ENCODE measurements at places on chromosomes 1 and 21.

GRCh38 chr1:15016526-15016925, 137.0 kb upstream of the TMEM51 start:
- no peak for DNase-seq

- peak; percentile 55 for DNase-seq
These were observed 1.2 kb downstream of the C2CD4D start for GRCh38 chr1:151838222-151839081.

DNA sequence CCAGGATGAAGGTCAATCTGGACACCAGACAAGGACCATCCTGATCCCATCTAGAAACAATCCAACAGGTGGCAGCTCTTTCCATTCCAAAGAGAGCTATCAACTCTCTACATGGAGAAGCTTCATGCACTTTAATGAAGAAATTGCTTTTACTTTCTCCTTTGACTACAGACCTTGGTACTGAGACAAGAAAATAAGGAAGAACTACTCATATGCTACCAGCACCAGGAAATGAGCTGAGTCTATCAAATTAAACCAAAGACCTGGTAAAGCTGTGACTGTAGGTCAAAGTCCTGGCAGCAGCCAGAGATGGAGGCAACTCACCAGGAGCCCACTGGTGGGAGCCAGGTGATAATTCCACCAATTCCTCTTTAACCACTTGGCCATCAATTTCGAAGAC, 64.3 kb upstream of the LRRC8B start:
- DNase-seq = no peak

DNA sequence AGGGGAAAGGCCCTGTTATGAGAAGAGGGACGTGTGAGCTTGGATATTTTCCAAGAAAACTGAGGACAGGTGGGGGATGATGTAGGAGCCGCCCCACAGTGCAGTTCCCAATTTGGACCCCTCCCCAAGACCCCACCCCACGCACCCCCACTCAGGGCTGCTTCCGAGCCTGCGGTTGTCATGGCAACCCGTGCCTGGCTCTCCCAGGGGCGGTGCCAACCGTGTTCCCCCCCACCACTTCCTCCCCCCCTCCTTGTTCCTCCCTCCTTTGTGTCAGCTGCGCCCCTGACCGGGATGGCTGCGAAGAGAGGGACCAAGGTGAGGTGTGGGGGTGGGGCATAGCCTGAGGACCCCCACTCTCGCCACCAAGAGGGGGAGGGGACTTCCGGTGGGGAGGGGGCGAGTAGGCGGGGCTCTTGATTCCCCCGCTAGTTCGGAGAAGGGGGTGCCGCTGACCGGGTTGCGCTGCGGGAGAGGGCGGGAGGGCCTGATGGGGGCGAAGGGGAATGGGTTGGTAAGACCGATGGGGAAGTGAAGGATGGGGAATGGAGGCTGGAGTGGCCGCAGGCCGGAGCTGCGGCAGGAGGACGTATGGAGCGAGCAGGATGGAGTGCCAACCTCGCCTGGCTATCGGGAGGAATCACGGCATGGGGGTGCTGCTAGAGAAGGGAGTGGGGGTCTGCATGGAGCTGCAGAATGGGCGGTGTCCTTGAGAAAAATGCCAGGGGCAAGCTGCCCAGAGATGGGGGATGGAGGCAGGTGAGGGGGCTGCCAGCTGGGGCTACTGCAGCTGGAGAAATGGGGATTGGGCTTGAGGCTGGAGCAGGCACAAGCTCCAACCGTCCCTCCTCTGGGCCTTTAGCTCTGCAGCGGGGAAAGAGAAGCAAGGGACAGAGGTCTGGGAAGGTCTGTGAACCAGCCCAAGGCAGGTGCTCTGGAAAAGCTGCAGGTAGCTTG, 953 bp downstream of the TRIM46 start:
- DNase-seq = peak; percentile 51

GRCh38 chr1:196271212-196271947, 336.9 kb downstream of the KCNT2 start:
- no peak for DNase-seq

DNA sequence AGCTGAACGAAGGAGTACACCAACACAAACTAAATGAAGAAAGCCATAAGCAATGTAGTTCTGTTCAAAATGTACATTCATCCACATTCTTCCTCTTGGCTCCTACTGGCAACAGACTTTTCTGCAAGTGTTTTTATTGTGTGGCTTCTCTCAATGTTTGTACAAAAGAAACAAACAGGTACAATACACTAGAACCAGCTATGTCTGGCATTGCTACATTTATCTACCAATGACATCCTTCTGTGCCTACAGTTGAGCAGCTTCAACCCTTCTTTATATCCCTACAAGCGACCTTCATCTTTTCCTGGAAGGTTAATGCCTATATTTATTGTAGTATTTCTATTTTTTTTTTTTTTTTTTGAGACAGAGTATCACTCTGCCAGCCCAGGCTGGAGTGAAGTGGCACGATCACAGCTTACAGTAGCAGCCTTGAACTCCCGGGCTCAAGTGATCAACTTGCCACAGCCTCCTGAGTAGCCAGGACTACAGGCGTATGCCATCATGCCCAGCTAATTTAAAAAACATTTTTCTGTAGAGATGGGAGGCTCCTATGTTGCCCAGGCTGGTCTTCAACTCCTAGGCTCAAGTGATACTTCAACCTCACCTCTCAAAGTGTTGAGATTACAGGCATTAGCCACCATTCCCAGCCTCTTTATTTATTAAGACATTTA, 89.3 kb downstream of the ASH1L start:
- DNase-seq = no peak

DNA sequence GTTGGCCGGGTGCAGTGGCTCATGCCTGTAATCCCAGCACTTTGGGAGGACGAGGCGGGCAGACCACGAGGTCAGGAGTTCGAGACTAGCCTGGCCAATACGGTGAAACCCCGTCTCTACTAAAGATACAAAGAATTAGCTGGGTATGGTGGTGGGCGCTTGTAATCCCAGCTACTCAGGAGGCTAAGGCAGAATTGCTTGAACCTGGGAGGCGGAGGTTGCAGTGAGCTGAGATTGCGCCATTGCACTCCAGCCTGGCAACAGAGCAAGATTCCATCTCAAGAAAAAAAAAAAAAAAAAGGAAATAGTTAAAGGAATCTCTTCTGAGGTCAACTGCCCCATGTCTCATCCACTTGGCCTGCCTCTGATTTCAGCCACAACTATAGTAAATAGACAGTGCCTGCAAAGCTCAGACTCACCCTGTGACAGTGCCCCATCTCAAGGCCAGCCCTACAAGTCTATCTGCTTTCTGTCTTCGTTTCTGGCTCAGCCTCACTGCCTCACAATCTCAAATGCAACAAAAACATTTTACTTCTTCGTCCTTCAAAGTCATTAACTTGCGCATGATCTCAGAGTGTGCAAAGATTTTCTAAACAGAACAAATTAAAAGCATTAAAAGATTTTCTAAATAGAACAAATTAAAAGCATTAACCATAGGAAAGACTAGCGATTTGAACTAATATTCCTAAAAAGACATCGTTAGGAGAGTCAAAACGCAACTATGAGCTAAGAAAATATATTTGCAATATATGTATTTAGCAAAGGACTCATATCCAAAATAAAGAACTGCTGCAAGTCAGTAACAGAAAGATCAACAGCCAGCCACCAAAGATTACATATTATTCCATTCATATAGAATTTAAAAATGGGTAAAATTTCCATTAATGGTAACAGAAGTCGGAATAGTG, 65.0 kb upstream of the PRDX6 start:
- no peak for DNase-seq

GRCh38 chr1:172928412-172928811, 122.3 kb downstream of the TNFSF18 start:
- DNase-seq = no peak

GRCh38 chr1:36346741-36347370, 23.4 kb upstream of the EVA1B start:
- no peak for DNase-seq

DNA sequence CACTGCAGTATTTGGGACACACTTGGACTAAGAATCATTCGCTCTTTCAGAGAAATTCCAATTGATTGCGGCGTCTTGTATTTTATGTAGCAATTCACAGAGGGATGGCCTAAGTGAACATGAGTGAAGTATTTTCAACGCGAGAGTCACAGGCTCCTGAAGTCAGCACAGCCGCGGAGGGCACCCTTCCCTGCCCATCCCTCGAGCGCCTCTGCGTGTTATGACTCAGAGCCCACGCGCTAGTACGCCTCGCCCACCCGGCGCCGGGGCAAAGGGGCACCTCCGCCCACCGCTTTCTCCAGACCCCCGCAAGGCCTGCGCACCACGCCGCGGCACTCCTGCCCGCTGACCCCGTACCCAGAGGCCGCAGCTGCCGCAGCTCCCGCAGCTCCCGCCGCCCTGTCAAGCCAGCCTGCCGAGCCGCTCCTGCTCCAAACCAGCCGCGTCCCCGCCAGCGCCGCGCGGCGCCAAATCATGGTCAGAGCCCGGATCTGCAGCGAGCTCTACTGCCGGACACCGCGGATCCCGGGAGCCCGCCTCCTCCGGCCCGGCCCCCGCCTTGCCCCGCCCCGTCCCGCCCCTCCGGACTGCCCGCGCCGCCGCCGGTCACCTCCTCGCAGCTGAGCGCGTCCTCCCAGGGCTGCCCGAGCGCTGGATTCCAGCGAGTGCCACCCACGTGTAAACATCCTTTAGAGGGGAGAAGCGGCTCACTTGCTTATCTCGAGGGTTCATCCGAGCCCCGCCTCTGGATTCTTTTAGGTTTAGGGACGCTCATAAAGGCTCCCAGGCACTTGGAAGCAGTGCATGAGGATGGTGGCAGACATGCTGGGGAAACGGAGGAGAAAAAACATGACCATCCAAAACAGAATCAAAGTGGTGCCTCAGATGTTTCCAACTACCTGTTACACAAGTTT, at the start of gene GLRX2:
TSS of gene GLRX2 (minus strand) at position 508 of the 914 bp plus-strand sequence. CDS start at position 476, 32 bp downstream.
- DNase-seq = peak; percentile 64

DNA sequence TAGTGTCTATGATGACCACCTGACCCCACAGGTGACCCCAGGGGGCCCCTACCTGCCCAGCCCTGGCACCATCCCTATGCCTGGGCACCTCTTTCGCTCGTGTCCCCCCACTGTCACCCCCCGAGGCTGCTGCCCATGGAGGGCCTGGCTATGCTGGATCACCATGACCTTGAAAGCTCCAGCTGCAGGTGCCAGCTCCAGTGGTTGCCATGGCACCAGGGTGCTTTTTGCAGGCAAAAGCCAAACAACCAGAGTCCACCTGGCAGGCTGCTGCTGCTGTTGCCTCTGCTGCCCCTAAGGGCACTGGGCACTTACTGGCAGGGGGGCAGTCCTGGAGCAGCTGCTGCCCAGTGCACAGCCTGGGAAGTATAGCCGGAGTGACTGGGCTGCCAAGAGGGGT, 21.7 kb downstream of the ETNK2 start:
- DNase-seq = no peak

GRCh38 chr1:29162476-29163138, 19.1 kb downstream of the SRSF4 start:
- no peak for DNase-seq

DNA sequence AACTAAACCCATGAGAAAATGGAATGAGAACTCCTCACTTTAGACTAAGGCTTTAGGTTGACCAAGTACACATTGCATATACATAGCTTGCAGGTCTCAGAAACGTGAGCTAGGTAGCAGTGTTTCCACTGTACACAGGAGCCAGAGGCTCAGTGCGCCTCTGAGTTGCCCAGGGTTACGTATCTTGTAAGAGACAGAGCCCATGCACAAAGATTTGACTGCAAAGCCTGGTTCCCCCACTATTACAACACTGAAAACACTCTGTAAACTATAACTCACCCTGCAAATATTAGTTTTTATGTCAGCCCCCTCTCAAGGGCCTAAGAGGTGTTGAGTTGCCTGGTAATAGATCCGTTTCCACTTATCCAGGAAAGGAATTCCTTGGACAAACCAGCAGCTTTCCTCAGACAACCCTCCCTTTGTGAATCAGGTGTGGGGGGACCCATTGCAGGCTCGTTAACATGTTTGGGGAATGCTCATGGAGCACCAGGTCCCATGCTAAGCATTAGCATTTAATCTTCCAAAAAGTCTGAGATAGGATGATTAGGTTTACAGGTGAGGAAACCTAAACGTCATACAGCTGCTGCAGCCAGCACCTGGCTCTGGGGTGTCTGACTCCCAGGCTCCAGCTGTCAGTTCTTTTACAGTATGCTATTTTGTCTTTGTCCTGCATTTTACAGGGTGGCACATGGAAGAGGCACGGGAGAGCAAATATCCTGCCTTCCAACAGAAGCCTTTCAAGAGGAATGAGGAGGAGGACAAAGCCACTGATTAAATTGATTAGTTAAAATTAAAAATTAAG, 25.7 kb downstream of the TENT5C start:
- DNase-seq = no peak

DNA sequence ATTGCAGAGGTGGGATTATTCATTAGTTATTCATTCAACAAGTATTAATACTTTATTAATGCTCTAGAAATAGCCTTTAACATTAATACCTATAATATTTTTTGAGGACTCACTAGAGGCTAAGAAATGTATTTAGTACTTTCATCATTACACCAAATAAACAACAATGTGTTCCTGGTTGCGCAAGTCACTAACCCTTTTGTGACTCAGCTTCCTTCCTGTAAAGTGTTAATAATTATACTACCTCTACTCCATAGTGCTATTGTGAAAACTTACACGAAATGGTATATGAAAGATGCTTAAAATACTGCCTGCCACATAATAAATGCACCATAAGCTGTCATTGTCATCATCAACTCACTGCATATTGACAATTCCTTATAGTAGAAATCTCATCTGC, 431.0 kb downstream of the DPYD start:
- DNase-seq = no peak

GRCh38 chr1:171929121-171929520, 87.8 kb downstream of the DNM3 start:
- DNase-seq = no peak

GRCh38 chr1:59743324-59744091, 71.2 kb upstream of the HOOK1 start:
- DNase-seq = no peak

GRCh38 chr1:204503913-204504519, 9.4 kb upstream of the PIK3C2B start:
- no peak for DNase-seq

GRCh38 chr1:83029050-83029449, 969.9 kb downstream of the TTLL7 start:
- DNase-seq = no peak

GRCh38 chr1:228207851-228208821, at the start of gene OBSCN:
OBSCN (plus strand) TSS chr1:228208044; CDS start chr1:228211784, 3,740 bp downstream.
- no peak for DNase-seq

Data from stimulated activated CD4-positive, alpha-beta T cell treated with anti-CD3 and anti-CD28 coated beads, Interleukin-4, amount 100 ng/mL, for 1 hour (primary cell).